GM23248 (cell line): ENCODE measurements at places on chromosomes 13 and 19. TPM values are rescaled to one million over a fixed set of nuclear protein-coding genes. Genes with fewer than 3 reads are reported as not detected.
A peak's percentile ranks its signal among the peaks of the same experiment; 100 is the strongest.

The GPX4 gene
- total RNA-seq, result 298 and 323 TPM in 2 replicates

The KRTDAP gene
- total RNA-seq, result not detected in 2 replicates

- DNase-seq, result no peak
Measured at GRCh38 chr19:7832009-7832408, 2.0 kb downstream of the EVI5L start.

DNA sequence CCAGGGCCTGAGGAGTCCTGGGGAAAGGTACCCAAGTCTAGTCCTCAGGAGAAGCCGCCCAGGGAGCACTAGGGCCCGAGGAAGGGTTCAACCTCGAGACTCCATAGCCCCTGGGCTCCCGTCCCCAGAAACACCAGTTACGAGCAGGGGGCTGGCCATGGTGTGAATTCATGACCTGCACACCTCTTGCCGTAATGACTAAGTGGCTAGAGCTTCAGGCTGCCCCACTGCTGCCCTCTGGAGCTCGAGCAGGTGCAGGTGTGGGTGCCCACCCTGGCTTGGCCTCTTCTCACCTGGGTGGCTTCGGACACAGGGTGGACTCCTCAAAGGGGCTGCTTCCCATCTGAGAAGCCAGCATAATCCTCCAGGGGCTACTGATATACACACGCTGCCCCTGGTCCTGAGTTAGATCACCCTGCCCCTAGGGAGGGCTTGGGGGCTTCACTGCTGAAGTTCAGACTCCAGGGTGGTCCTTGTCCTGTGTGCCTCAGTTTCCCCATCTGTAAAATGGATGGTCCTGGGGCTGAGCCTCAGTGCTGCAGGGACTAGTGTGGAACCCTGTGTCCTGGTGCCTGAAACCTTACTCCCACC is 13.6 kb downstream of the SPC24 start:
- DNase-seq, result no peak

- DNase-seq, result peak; percentile 31
Measured at GRCh38 chr13:102401265-102401664, 583 bp downstream of the FGF14 start.

- DNase-seq, result peak; percentile 12
Measured at GRCh38 chr19:45050036-45050435, 11.2 kb downstream of the CLASRP start.
